ENCODE measurements at places on chromosomes 16 and 17.

DNA sequence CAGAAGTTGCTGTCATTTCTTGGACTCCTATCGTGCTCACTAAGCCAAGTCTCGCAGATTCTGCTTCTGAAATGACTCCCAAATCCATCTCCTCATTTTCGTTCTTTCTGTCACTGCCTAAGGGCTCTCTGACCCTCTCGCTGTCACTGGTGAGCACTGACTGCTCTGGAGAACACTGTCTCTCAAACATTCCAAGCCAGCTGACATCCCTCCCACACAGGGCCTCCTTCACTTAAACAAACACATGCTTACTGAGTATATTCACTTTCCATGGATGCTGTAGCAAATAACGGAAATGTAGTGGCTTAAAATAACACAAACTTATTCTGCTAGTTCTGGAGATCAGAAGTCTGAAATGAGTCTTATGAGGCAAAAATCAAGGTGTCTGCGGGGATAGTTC is 18.8 kb downstream of the CACNG1 start:
- DNase-seq = peak; percentile 20

DNA sequence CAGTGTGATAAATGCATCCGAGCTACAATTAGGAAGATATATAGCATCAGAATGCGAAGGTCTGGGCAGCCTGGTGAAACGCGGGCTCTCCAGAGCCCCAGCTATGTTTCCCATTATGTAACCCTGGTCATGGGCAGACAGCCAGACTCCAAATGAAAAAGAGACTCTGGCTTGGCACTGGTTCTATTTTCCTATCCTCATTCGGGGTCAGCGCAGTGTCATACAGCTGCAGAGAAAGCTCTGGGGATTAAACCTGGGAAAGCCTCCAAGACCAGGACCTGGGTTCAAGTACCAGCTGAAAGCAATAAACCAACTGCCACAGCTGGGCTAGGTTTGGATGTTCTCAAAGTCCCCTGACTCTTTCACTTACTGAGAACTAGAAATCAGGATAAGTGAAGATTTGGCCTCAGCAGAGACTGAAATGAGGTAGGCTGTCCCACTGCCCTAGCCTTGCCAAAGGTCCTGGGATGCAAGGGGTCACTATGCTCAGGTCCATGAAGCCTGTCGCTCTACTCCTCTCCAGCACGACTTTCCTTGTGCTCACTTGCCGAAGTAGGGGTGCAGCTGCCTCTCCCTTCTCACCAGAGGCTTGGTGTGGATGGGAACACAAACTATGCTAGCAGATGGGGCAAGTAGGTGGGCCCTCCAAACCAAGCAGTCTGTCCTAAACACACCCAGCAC is 123.8 kb downstream of the SMG6 start:
- DNase-seq = no peak

- no peak for DNase-seq
These were observed 154.0 kb upstream of the SDK2 start for GRCh38 chr17:73798111-73798748.

GRCh38 chr17:57528058-57528451 is 217.0 kb downstream of the CCDC182 start:
- DNase-seq = no peak

- DNase-seq = no peak
These were observed 45.4 kb downstream of the SEC14L1 start for GRCh38 chr17:77186141-77186604.

DNA sequence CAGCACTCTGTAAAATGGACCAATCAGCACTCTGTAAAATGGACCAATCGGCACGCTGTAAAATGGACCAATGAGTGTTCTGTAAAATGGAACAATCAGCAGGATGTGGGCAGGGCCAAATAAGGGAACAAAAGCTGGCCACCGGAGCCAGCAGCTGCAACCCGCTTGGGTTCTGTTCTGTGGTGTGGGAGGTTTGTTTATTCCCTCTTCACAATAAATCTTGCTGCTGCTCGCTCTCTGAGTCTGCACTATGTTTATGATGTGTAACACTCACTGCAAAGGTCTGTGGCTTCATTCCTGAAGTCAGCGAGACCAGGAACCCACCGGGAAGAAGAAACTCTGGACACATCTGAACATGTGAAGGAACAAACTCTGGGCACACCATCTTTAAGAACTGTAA is 20.5 kb downstream of the TMEM100 start:
- DNase-seq = no peak

DNA sequence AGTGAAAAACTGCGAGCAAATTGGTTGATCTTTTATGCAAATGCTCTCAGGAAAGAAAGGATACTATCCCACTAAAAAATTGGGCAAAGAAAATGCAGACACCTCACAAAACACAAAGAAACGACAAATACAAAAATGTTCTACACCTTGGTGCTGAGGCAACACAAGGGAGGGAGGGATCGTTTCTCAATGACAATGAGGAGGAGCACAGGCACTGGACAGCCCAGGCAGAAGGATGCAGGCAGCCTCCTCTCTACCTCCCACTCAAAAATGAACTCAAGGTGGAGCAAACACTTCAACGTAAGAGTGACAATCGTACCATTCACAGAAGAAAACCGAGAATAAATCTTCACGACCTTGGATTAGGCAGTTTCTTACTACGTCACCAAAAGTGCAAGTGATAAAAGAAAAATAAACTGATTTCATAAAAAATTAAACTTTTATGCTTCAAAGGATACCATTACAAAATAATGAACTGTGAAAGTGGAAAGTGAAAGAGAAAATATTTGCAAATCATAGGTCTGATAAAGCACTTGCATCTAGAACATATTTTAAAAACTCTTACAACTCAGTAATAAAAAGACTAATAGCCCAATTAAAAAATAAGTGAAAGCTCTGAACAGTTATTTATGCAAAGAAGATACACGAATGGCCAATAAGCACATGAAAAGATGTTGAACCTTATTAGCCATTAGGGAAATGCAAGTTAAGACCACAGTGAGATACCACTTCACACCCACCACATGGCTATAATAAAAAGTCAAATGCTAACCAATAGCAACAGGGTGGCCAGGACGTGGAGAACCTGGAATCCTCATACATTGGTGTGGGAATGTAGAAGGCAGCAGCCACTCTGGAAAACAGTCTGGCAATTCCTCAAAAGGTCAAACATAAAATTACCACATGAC is 80.8 kb upstream of the TRAP1 start:
- DNase-seq = no peak

DNA sequence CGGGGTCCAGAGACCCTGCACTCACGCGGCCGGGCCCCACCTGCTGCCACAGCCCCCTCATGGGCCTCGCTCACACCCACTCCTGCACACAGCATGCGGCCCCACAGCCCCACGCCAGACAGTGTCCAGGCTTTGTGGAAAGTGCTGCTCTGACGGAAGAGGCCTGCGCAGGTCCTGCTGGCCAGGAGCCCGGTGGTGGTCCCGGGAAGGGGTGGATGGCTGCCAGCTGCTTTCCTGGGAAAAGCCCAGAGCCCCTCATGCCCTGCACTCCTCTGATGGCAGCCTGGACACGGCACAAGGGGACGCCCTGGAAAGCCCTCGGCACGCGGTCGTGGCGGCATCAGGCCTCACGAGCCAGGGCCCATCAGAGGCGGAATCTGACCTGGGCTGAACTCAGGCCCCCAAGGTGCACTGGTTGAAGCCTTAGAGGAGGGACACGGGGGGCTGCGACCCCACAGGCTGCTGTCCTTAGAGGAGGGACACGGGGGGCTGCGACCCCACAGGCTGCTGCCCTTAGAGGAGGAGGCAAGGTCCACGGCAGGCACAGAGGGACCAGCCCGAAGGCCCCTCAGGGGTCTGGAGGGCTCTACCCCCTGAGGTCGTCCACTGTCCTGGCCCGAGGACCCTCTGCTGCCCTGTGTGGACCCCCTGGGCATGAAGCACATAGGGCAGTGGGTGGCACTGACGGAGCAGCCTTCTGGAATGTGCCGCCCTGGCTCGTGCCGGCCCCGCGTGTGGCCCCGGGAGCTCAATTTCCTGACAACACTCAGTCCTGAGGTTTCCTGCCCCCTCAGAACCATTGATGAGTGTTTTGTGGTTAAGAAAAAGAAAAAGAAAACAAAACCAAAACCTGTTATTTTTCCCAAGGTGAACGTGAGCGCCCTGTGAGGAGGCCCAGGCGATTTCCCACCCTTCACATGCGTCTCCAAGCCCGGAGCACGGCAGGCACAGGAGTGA is 22.1 kb downstream of the SOX8 start:
- no peak for DNase-seq

DNA sequence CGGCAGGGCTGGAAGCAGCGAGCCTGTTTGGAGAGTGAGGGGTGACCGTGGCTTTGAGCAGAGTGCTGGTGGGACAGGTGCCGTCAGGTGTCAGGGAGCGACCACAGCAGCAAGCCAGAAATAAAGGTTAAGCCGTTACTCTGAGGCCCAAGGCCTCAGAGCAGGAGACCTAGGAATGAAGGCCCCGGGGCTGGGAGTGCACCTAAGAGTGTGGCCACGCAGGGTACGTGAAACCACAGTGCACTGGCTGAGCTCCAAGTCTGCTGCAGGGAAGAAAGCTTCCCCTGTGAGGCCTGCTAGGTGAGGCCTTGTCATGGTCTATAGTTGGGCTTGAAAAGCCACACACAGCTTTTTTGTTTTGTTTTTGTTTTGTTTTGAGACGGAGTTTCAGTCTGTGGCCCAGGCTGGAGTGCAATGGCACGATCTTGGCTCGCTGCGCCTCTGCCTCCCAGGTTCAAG is 8.7 kb downstream of the CLUAP1 start:
- DNase-seq = peak; percentile 5
